Caco-2 (cell line): ENCODE measurements at places on chromosomes 2 and 18. TPM values are rescaled to one million over a fixed set of nuclear protein-coding genes. Genes with fewer than 3 reads are reported as not detected.
A peak's percentile ranks its signal among the peaks of the same experiment; 100 is the strongest.

- no peaks in the 10 kb centered on the region for H3K27me3 ChIP-seq
- peaks cover 30% of the 10 kb centered on the region for H3K4me1 ChIP-seq
- H3K36me3 ChIP-seq = no peaks in the 10 kb centered on the region; the same call in 1 of the 2 replicates
These were observed 115.7 kb upstream of the COPS8 start for GRCh38 chr2:236969767-236970655.

- no peaks in the 10 kb centered on the region for H3K36me3 ChIP-seq
- no peaks in the 10 kb centered on the region for H3K27me3 ChIP-seq
- no peak overlapping the region for H3K4me3 ChIP-seq
- H3K4me1 ChIP-seq = peaks cover 4% of the 10 kb centered on the region; the same call in 1 of the 2 replicates
These were observed 493.9 kb upstream of the PIK3C3 start for GRCh38 chr18:41461114-41461513.

Gene TUBA4B
- not detected in 2 replicates for total RNA-seq

DNA sequence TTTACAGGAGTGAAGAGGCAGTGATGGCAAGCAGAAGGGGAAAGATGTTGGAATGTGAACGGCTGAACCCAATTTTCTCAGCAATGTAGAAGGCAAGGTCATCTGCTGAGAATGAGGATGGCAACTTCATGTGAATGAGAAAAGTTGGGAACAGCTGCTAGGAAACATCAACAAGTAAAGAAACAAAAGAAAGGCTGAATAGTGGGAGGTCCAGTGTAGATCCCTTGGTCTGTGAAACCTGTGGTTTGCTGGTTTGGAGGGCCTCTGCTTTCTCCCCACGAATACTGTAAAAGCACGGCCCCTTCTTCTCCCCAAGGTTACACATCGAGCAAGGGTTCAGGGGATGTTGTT lies 27.4 kb downstream of the MARCHF4 start:
- no peak for DNase-seq
- no peaks in the 10 kb centered on the region for H3K36me3 ChIP-seq
- H3K27me3 ChIP-seq = peaks cover 1% of the 10 kb centered on the region; the same call in 1 of the 2 replicates
- no peak overlapping the region for H3K27ac ChIP-seq

- no peaks in the 10 kb centered on the region for H3K27me3 ChIP-seq
- H3K27ac ChIP-seq = no peak overlapping the region
- no peak for DNase-seq
- H3K36me3 ChIP-seq = no peaks in the 10 kb centered on the region
- H3K4me3 ChIP-seq = no peak overlapping the region
These were observed 34.7 kb downstream of the CFAP53 start for GRCh38 chr18:50231621-50232020.

Gene PIEZO2
- 0.11 and 0.51 TPM in 2 replicates for total RNA-seq

Gene IL37
- 0.44 TPM in 1 of 2 replicates, not detected in the other for total RNA-seq

Gene ARHGAP15
- total RNA-seq = not detected in 2 replicates

Gene LYPD1
- total RNA-seq = 15.8 and 18.2 TPM in 2 replicates

DNA sequence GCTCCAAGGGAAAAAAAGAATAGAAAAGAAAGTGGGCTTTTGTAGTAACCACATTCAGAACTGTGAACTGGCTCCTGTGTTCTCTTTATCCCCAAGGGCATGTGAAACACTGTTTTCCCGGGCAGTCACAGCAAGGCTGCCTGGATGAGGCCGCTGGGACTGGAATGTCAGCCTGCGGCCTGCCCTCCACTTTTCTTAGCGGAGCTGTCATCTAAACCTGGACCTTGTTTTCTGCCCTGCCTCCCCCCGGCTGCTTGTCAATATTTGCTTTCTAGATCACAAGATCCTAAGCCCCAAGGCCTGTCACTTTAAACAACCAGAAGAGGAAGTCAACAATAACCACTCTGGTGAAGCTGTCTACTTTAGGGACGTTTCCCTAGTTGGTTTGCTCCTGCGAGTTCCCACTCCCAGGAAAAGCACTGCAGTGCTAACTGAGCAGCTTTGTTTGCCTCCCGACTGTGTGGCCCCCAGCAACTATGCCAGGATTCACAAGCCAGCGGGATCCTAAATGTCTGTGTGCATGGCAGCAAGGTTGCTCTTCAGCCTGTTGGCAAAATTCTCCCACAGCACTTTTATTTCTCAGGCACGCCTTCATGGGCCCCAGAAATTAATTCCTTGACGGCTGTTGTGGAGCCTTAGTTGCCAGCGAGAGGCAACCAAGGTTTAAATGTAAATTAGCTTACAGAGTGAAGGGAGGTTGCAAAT lies 30.6 kb downstream of the SOWAHC start:
- H3K36me3 ChIP-seq = no peaks in the 10 kb centered on the region
- H3K27ac ChIP-seq = peak overlapping the region; percentile 78
- DNase-seq = peak; percentile 91
- H3K4me3 ChIP-seq = no peak overlapping the region

DNA sequence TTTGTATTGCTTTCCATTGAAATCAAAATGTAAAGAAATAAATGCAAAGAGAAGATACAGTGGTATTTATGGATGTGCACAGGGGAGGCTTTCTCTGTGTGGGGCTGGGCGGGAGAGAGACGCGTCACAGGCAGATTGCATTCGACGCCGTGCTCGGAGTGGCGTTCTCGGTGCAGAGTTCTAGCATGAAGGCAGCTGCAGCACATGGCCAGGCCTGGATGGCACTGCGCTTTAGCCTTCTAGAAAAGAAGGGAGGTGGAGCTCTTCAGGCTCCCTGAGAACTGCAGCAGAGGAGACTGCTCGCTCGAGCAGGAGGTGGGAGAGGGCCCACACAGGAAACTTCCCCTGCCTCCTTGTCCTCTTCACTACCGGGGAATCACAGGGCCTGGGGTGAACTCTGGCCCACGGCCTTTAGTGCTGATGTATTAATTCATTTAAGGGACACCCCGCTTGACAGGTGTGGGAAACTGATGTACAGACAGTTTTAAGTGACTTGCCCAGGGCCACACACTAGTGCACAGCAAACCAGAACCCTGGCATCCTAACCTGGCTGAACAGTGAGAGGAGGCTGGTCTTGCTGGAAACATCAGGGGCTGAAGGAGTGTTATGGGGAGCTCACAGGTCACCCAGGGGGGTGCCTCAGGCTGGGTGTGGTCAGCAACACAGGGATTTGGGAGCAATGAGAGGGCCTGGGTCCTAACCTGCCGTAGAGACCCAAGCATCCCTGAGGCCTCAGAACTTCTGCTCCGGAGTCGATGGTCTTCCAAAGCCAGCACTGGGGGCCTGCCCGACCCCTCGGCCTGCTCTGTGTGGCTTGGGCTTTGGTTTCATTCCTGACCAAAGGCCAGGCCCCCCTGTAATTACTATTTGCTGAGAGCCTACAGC lies 199.9 kb downstream of the HDAC4 start:
- H3K4me3 ChIP-seq = no peak overlapping the region
- H3K27me3 ChIP-seq = no peaks in the 10 kb centered on the region

Gene PARD3B
- 66.5 and 68.9 TPM in 2 replicates for total RNA-seq
